AG04449 (cell line): ENCODE measurements at places on chromosomes 7 and 10.

GRCh38 chr7:10034843-10035556 is 938.7 kb upstream of the PHF14 start:
- DNase-seq: no peak

GRCh38 chr10:23391821-23392220 is 47.1 kb upstream of the OTUD1 start:
- no peak for DNase-seq

DNA sequence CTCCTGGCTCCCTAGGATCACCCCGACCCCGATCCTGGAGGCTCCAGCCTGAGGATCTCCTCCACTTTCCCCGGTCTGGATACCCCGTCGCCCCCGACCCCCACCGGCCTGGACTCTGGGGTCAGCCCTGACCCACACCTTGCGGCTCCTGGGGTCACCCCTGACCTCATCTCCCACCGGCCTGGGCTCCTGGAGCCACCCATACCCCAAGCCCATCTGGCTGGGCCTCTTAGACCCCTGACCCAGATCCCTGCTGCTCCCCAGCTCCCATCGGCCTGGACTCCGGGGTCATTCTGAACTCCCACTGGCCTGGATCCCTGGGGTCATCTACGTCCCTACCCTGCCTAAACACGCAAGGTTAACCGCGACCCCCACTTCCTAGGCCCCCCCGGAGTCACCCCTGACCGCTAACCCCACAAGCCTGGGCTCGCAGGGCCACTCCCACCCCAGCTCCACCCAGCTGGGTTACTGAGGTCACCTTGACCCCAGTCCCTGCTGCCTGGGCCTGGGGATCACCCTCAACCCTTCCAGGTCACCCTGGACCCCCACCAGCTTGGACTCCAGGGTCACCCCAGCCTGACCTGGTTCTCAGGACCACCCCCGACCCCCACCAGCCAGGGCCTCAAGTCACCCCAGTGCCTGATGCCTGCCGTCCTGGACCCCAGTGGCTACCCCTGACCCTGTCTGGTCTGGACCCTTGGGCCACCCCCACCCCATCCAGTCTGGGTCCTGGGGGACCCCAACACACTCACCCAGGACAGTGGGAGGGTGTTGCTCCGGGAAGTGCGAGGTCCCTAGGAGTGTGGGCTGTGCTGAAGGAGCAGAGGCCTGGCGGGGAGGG is 1.2 kb downstream of the FOXK1 start:
- DNase-seq: no peak

DNA sequence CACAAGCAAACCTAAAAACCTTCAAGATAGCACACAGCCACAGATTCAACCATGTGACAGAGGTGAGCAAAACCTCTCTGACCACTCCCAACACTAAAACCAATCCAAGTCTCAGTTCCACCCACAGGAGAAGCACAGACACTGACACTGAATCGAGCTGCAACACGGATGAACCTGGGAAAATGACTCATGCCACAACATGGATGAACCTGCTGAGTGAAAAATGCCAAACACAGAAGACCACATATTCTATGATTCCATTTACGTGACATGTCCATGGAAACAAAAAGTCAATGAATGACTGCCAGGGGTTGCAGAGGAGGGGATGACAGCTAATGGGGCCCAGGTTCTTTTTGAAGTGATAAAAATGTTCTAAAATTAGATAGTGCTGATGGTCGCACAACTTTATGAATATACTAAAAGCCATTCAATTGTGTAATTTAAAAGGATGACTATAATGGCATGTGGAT is 22.0 kb downstream of the CYTH3 start:
- DNase-seq: no peak

- DNase-seq: no peak
These were observed 70.5 kb downstream of the ZNF22 start for GRCh38 chr10:45071043-45071813.

DNA sequence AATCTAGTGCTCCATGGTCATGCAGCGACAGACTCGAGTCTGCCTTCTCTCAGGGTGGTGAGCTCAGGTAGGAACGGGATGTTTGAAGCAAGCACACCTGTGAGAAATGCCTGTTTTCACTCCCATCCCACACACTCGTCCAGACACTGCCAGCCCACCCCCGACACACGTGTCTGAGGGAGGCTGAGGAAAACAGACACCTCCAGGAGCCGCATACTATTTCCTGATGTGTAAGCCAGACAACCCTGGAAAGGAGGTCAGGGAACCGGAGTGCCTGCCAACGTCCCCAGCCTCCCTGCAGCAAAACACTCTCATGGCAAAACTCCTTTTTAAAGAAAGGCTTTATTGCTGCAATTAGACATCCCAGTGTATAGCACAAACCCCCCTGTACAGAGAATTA is 80.2 kb downstream of the ALOX5 start:
- DNase-seq: no peak
